ENCODE measurements at places on chromosomes 1 and 21.
A peak's percentile ranks its signal among the peaks of the same experiment; 100 is the strongest.

DNA sequence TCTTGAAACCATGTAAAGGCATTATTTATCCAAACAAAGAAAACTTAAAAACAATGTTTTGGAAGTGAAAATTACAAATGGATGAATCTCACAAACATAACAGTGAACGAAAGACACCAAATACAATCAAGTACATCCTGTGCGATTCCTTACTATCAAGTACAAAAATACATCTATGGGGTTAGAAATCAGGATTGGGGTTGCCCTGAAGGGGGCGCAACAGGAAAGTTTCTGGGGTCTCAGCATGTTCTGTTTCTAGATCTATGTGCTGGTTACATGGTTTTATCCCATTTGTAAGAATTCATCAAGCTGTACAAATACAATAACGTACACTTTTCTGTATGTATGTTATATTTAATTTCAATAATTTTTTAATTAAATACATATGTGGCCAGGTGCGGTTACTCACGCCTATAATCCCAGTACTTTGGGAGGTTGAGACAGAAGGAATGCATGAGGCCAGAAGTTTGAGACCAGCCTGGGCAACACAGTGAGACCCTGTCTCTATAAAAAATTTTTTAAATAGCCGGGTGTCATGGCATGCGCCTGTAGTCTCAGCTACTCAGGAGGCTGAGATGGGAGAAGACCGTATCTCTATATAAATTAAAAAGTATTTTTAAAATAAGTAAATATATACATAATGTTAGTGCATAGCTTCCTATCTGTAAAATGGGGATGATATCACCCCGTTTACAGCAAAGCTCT, 121.5 kb upstream of the SOD1 start:
- no peak for DNase-seq

GRCh38 chr21:38349111-38349746, 92.4 kb downstream of the KCNJ15 start:
- DNase-seq = peak; percentile 87

- DNase-seq = peak; percentile 39
Measured at GRCh38 chr1:111140680-111140967, 601 bp downstream of the CEPT1 start.

- DNase-seq = no peak
Measured at GRCh38 chr1:224860488-224861338, 68.8 kb upstream of the DNAH14 start.

- peak; percentile 72 for DNase-seq
Measured at GRCh38 chr1:103514920-103515503, 10.5 kb upstream of the RNPC3 start.

DNA sequence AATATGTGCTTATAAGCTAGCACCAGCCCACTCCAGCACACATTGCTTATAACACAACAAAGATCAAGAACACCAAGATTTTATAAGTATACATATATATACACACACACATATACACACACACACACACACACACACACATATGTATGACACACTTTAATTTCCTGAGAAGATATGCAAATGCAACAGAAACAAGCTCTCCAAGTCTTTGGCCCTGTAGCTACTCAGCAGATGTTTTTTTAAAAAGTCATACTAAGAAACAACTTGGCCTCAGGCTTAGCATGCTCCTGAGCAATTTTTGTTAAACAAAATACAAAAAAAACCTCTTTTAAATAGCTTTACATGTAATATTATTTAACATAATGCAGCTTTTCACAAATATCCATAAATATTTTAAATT, 11.1 kb downstream of the TNFSF18 start:
- no peak for DNase-seq

- DNase-seq = no peak
Measured at GRCh38 chr1:17837233-17838030, 82.3 kb downstream of the ACTL8 start.

DNA sequence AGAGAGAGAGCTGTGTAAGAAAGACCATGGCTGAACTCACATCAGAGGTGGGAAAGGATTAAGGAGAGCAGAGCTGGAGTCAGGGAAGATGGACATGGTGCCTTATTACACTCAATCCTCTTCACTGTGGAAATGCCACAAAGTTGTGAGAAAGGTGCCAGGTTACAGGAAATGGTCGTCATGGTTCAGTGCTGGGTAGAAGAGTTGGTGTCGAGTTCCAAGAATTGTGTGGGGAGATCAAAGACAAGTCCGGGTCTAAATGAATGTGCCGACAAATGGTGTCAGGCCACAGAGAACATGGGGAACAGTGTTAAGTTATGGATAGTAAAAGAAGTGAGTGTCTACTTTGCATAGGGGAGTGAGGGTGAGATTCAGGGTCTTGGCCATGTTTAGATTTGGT, 40.9 kb downstream of the LAMC2 start:
- no peak for DNase-seq

- DNase-seq = no peak
Measured at GRCh38 chr1:54798206-54798605, 2.9 kb downstream of the TTC22 start.

DNA sequence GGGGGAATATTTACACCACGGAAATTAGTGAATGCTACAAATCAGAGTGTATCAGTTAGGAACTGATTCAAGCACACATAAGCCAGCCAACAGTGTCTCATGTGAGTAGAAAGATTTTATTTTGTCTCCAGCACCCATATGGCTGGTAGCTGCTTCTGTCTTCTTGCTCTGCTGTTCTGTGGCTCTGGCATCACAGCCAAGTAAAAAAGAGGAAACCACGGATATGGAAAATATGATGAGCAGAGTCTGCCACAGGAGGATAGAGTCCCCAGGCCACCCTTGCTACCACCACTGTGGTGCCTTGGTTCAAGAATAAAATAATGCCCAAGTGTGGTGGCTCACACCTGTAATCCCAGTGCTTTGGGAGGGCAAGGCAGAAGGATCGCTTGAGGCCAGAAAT, 53.6 kb upstream of the SPOCD1 start:
- DNase-seq = no peak

DNA sequence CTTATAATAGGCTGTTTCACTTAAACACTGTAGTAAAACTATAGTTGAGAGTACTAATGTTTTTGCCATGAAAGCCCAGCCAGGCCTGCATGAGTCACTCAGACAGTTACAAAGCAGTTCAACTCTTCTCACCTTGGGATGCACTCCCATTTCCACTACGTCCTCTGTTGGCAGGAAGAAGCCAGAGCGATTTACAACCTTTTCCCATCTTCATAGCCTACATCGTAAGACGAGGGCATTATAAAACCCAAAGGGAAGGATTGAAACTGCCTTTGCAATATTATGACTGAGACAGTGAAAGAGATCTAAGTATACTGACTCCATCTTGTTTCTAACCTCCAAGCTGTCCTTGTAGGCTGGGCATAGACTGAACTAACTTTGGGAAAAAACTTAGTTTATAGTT, 71.8 kb upstream of the CSF1 start:
- DNase-seq = peak; percentile 32

GRCh38 chr1:217554849-217555248, 76.0 kb downstream of the GPATCH2 start:
- peak; percentile 13 for DNase-seq

DNA sequence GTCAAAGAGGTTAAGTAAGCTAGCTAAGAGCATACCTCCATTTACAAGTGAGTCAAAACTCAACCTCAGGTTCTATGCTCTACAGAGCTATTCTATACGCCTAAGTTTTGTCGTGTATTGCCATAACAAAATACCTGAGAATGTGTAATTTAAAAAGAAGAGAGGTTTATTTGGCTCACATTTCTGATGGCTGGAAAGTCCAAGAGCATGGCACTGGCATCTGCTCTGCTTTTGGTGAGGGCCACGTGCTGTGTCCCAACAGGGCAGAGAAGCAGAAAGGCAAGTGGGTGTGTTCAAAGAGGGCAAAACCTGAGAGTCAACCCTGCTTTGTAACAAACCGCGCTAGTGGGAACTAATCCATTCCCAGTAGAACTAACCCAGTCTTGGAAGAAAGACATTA, 60.9 kb upstream of the POU2F1 start:
- DNase-seq = no peak

GRCh38 chr1:14648896-14649855, 50.7 kb downstream of the KAZN start:
- no peak for DNase-seq

DNA sequence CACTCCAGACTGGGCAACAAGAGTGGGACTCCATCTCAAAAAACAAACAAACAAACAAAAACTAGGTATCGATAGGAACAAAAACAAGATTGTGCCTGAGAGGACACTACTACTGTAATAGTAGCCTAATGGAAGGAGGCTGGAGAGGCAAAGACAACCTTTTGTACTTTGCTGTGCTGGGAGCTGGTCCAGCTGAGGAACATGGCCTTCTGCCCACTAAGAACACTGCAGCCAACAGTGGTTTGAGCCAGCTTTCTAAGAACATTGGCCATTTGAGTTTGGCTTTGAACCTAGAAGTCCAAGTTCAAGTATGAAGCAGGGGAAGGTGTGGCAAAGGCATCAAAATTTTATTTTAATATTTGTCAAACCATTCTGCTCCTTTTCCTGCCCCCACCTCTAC, 22.7 kb upstream of the RGS8 start:
- no peak for DNase-seq

DNA sequence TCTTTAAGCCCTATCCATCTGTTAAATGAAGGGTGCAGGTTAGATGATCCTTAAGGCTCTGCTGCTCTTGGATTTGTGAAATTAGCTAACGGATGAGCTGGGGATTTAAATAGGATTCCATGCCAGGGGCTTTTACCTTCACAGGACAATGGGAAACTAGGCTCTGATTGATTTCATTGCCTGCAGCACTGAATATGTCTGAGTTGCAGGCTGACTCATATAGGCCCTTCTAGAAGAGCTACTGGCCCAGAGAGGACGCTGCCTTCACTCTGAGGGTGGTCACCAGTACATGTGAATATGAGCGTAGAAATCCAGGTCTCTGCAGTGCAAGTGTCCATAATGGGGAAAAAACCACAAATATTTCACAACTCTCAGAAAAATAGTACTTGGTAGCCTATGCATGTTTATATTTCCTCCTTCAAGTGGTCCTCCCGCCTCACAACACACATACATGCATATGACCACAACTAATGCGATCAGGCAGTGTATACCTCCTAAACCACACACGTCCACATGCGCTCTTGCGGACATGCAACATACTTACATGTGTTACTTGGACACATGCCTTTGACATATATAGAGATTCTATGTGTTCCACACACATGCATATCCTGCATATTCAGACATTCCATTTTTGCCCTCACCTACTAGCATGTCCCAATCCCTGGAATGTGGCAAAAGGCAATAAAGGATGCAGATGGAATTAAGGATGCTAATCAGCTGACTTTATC, 233.8 kb upstream of the JUN start:
- DNase-seq = peak; percentile 76

- DNase-seq = peak; percentile 20
Measured at GRCh38 chr1:35097224-35097623, 18.0 kb downstream of the ZMYM1 start.

DNA sequence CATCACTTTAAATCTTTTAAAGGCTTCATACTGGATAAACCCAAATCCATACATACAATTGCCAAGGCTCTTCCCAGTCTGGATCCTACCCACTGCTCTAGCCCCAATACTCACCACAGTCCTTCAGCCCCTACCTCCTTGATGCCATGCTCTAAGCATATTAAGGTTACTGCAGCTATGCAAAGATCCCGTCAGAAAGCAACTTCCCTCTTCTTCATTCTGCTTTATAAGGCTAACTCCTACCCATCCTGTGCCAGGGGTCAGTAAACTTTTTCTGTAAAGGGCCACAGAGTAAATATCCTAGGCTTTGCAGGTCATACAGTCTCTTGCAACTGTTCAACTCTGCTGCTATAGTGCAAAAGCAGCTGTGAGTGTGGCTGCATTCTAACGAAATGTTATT, 34.3 kb upstream of the MTF1 start:
- no peak for DNase-seq

DNA sequence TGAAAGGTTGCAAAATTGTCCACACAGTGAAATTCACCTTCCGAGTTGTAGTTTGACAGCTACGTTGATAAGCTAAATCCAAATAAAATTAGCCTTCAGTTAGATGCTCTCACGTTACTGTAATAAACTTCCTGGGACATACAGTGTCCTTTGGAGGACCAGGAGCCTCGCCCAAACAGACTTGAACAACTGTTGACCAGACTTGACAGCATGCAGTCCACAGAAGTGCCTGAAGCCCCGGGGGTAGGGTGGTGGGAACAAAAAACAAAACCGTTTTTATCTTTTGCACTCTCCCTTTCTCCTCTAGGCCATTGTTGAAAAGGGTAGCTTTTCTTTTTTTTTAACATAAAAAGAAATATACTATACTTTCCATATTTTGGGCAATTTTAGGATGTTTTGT, 172.8 kb upstream of the SAMSN1 start:
- no peak for DNase-seq
